ENCODE measurements at places on chromosomes 12 and 14.

- DNase-seq: no peak
Observed at GRCh38 chr14:36173161-36173560, 3.4 kb downstream of the PTCSC3 start.

DNA sequence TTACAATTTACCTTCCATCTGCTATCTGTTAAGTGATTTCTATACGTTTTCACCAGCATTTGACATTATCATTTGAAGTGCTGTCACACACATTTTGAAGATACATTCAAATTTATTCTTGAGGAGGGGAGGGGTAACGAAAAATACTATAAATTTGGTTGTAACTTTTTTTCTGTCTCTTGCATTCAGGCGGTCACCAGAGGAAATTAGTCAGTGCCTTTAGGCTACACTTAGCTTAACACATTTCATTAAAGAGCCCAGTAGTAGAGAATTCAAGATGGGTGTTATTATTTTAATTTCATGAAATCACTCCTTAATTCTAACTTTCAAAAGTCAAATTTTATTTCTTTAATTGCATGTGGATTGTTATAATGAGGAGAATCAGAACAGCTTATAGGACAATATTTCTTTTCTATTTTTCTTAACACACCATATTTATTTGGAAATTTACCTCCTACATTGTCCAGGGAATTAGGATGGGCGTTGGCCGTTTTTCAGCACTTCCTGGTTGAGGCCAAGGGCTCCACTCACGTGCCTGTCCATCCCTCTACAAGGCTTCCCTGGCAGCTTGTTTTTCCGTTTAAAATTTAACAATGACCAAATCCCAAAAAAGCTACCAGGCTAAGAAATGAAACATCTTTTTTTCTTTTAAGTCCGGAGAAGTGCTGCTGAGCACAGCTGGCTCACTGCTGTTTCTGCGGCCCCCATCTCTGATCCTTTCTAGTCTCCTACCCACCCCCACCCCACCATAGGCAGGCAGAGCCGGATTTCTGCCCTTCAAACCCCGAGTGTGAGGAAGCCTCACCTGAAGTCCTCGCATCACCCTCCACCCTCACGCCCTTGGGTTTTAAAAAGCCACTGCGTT lies 1.1 kb upstream of the FAR2 start:
- no peak for DNase-seq

GRCh38 chr12:129550353-129550752 lies 353.5 kb downstream of the TMEM132D start:
- no peak for DNase-seq

DNA sequence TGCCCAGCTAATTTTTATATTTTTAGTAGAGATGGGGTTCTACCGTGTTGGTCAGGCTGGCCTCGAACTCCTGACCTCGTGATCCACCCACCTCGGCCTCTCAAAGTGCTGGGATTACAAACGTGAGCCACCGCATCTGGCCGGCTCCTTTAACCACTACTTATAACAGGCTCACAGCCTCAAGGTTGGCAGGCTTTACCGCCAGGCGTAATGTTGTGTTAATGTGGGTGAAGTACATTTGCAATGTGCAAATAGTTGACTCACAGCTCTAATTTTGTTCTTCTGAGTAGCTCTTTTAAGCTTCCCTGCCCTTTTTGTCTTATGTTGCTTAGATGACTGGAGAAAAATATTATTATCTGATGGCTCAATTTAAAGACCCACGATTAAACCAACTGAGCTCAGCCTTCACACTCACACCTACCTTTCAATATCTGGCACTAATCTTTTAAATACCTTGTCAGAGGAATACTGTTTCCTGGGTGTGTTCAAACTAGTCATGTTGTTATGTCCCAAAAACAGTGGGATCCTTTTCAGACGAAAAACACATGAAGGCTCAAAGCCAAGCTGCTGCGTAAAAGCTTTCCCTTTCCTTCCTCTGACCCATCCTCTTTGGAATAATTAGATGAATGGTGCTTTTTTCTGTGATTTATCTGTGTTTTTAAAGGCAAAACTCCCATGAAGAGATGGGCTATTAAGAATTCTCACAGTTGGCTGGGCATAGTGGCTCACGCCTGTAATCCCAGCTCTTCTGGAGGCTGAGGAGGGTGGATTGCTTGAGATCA lies 57.2 kb upstream of the USP44 start:
- DNase-seq: peak; percentile 77

DNA sequence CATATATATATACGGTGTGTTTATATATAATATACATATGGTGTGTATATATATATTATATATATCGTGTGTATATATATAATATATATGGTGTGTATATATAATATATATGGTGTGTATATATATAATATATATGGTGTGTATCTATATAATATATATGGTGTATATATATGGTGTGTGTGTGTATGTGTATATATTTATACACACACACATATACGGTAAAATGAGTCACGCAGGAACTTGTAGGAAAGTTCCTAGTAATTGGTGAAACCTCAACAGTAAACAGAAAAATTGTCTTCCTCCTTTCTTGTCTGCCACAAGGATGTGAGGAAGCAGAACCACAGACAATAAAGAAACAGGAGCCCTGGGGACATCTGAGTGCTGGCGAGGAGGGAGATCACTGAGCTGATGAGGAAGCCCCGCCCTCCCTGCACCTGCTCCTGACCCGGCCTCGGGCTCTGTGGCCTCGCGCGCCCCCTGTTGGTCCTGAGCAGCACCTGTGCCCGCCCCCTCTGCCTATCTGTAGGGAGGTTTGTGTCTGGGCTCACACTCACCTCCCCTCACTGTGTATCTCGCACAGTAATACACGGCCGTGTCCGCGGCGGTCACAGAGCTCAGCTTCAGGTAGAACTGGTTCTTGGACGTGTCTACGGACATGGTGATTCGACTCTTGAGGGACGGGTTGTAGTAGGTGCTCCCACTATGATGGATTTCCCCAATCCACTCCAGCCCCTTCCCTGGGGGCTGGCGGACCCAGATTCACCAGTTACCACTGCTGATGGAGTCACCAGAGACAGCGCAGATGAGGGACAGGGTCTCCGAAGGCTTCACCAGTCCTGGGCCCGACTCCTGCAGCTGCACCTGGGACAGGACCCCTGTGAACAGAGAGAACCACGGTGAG lies 1079.4 kb downstream of the TMEM121 start:
- DNase-seq: no peak

DNA sequence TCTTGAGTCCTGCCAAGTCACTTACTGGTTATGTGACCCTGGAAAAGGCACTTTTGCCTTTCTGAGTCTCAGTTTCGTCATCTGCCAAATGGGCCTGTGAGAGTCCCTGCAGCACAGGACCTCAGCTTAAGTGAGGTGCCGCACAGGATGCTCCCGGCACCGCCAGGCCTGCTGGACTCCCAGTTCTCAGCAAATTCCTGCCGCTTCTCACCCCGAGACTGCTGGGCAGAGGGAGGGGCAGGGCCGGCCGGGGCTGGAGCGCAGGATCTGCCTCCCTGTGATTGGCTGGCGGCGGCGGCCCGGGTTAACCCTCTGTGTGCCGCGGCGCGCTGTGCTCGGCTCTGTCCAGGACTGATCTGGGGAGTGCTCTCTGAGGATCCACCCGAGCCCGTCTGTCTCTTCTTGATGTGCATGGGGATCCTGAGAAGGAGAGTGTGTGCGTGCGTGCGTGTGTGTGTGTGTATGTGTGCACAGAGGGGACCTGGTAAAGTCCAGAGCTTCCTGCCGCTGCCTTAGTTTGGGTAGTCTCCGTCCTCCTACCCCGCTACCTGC lies 8.6 kb downstream of the SETD1B start:
- no peak for DNase-seq

- no peak for DNase-seq
Observed at GRCh38 chr14:100539003-100539660, 48.1 kb downstream of the BEGAIN start.

GRCh38 chr12:60333461-60333860 lies 737.6 kb downstream of the SLC16A7 start:
- DNase-seq: no peak

GRCh38 chr12:82593901-82594396 lies 92.8 kb upstream of the TMTC2 start:
- no peak for DNase-seq

- no peak for DNase-seq
Observed at GRCh38 chr14:66135831-66136230, 350.3 kb upstream of the CCDC196 start.

DNA sequence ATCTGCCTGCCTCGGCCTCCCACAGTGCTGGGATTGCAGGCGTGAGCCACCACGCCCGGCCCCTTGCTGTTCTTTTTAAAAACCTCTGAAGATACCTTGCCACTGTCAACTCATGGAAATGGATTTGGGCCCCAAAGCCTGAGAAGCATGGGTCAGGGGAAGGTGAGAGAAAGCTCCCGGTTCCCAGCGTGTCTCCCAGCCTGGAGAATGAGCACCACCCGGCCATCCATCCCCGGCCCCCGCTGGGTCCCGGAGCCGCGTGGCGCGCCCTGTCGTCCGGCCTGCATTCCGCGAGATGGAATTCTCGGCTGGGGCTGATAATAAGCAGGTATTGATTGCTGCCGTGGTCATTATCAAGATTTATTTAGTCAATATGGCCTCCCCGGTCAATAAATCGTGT lies 126.5 kb upstream of the MYL2 start:
- DNase-seq: no peak

GRCh38 chr14:82755923-82756322 lies 1222.3 kb upstream of the SEL1L start:
- no peak for DNase-seq

- no peak for DNase-seq
Observed at GRCh38 chr14:97806891-97807290, 1009.7 kb downstream of the VRK1 start.

DNA sequence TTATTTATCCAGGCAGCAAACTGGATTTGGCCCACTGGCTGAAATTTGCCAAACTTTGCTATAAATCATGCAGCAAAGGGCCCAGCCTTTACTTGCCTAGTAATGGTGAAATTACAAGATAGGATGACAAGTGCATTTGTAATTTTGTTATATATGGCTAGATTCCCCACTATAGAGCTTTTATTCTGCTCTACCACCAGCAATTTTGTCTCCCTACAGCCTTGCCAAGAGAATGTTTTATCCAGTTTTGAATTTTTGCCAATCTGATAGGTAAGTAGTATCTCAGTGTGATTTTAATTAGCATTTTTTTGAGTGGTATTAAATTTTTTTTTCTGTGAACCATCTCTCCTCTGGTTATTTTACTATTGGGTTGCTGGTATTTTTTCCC lies 161.6 kb downstream of the SLC41A2 start:
- no peak for DNase-seq

GRCh38 chr12:6635856-6636531 lies at the start of gene LPAR5:
Gene LPAR5 (minus strand): TSS chr12:6635959. CDS start chr12:6621248, 14,711 bp downstream.
- no peak for DNase-seq

DNA sequence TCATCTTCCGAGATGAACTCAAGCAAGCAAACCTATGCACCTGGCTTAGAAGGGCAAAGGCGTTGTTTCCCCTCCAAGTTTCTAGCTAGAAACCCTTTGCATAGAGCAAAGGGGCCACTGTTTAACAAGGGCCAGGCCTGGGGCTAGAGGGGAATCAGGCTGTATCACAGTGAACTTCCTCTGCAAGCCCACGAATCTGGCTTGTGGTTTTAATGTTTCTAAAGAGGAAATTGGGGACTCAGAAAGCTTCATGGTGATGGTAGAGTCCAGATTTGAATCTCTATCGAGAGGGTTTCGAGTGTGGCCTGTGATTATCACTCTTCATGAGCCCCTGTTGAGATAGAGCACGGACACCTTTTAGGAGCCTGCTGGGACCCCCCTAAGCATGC lies 189.9 kb downstream of the VRK1 start:
- DNase-seq: no peak

GRCh38 chr14:99242816-99243721 lies 28.9 kb downstream of the BCL11B start:
- no peak for DNase-seq

- DNase-seq: no peak
Observed at GRCh38 chr12:26250801-26251200, 55.4 kb downstream of the SSPN start.

GRCh38 chr14:92362781-92363235 lies 39.8 kb downstream of the SLC24A4 start:
- no peak for DNase-seq

DNA sequence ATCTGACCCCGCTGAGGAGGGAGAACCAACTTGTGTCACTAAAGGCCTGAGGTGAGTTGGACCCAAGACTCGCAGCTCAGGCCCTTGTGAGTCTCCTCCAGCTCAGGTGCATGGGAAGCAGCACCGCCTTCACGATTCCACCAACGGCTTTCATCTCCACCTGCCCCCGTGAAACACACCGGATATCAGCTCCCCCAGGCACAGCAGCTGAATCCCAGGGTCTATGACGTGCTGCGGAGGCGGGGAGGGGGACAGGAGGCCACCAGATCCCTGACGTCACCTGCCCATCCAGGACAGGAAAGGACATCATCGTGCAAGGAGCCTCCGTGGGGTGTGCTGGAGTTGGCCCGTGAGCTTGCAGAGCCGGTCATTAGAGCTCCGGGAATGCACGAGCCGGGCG lies 18.5 kb upstream of the SFSWAP start:
- no peak for DNase-seq

GRCh38 chr12:2553388-2554126 lies 241.2 kb upstream of the FKBP4 start:
- no peak for DNase-seq

- DNase-seq: no peak
Observed at GRCh38 chr12:10341892-10342509, 34.3 kb downstream of the KLRD1 start.

- no peak for DNase-seq
Observed at GRCh38 chr12:6635375-6635855, 344 bp downstream of the LPAR5 start.

- DNase-seq: peak; percentile 95
Observed at GRCh38 chr12:124837958-124838803, 25.5 kb downstream of the SCARB1 start.

GRCh38 chr14:90880282-90880681 lies 64.1 kb upstream of the TTC7B start:
- DNase-seq: no peak

DNA sequence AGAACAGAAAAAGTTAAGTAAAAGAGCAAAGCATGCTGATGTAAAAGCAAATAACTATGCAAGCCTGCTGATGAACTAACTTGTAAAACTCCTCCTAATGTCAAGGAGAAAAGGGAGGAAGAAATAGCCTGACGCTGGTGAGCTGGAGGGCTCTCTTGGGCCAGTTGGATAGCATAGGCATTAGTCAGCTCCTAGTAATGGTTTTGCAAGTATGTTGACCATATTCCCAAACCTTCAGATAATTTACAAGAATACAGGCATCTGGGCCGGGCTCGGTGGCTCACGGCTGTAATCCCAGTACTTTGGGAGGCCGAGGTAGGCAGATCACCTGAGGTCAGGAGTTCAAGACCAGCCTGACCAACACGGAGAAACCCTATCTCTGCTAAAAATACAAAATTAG lies 871.4 kb downstream of the C12orf50 start:
- peak; percentile 49 for DNase-seq

DNA sequence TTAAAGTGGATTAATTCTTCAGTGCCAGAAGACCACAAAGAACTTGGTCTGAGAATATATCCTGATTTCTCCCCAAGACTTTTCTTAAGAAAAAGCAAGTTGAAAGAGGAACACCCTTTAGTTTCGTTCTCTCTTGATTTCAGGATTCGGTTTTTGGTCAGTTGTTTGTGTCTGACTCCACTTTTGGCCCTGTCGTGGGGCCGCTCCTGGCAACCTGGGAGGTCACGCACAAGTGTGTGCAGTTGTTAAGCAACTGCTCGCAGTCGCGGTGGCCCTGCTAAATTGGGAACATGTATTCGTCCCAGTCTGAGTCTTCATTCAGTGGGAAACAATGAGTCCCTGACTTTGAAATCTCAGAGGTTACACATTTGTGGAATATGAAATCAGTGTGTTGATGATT lies 68.7 kb downstream of the RGS6 start:
- DNase-seq: no peak

All from BJ (cell line).